Stimulated activated CD4-positive, alpha-beta T cell treated with anti-CD3 and anti-CD28 coated beads, TNF-alpha, amount 100 ng/mL, for 48 hours (primary cell): ENCODE measurements at places on chromosomes 11 and 22.

GRCh38 chr11:17739945-17740338, 5.4 kb downstream of the KCNC1 start:
- DNase-seq: no peak

GRCh38 chr22:41513391-41513790, 30.9 kb downstream of the POLR3H start:
- DNase-seq: no peak

DNA sequence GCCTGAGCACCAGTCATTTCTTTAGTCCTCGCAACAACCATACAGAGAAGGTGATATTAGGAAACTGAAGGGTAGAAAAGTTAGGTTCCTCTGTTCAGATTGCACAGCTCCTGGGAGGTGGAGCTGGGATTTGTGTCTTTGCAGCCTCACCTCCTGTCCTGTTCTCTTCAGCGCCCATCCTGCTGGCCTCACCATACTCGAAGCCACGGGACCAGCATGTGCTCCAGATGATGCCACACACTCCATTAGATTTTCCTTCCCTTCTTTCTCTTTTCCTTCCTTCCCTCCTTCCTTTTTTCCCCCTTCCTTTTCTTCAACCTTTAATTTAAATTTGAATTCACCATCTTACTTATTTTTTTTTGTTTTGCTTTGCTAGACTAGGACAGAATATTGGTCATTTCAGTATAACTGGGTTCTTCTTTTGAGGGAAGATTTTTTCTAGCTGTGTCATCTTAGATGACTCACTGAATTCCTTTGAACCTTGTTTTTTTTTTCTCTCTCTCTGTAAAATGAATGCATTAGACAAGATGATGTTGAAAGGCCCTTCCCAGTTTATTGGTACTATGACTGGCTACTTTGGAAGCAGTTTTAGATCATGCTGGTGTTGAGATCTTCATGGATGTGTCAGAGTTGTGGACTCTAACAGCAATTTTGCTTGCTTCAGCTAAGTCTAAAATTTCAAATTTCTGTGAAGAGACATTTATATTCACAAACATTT, 662.5 kb upstream of the TENM4 start:
- DNase-seq: no peak

GRCh38 chr11:9626496-9627394, 37.1 kb upstream of the SWAP70 start:
- DNase-seq: no peak

DNA sequence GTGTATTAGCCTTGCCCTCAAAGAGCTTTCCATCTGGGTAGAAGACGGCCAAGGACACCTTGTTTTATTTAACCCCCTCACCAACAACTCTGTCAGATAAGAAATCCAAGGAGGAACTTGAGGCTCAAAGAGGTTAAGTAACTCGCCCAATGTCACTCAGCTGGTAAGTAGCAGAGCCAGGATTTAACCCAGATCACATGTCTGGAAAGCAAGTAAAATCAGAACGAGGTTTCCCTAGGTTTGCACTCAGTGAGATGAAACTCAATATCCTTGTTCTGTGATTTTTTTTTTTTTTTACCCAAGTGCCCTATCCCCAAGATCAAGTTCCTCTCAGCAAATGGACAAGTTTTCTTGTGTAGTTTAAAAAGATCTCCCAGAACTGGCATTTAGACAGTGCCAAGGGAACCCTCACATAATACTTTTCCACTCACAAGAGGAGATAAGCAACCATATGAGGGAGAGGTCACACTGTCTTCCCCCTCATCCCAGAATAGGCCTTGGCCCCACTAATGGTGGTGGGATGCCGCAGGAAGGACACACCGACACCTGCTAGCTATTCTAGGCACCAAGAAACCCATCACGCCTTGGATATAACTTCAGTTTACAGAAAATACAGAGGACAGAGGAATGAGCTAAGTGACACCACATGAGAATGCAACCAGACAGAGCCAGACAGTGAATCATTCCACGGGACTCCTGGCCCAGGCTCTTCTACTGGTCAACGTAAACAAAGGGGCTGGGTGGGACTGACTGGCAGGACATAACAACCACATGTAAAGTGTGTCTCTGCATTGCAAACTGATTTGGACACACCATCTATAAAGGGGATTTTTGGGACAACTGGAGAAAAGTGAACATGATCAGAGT, 8.6 kb upstream of the ARAP1 start:
- no peak for DNase-seq

GRCh38 chr11:84384731-84385130, 1098.6 kb upstream of the CCDC90B start:
- DNase-seq: no peak

- no peak for DNase-seq
These were observed 5.4 kb downstream of the TMEM123 start for GRCh38 chr11:102447193-102447592.

GRCh38 chr11:38278457-38279141, 1680.6 kb upstream of the RAG2 start:
- no peak for DNase-seq

GRCh38 chr22:42970029-42970428, 44.9 kb downstream of the PACSIN2 start:
- no peak for DNase-seq

DNA sequence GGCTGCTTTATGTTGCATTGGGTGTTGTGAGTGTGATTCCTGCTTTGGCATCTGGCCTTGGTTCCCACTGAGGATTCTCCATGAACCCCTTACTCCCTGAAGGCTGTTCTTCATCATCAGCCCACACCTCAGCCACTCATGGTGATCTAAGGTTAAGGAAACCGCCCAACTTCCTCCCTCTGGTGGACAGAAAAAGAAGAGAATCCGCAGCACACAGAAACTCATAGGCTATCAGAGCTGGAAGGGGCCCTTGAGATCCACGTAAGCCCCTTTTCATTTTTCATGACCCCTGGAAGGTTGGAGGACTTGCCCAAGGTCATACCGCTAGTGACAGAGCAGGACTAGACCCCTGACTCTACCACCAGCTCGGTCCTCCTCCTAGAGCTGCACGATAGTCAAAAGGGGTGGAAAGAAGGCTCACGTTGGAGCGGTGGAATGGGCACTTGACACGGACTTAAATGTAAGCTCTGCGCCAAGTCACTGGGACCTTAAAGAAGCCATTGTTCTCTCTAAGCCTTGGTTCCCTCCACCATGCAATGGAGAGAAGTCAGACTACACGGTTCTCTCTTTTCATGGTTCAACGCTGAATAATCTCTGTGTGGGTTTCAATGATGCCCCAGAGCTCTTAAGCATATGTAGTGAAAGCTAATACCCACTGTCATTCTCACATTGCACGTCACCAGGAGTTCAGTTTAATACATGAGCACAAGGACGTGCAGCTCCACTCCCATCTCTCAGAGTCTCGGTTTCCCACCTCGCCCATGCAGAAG, 83.6 kb upstream of the CRTAM start:
- no peak for DNase-seq

DNA sequence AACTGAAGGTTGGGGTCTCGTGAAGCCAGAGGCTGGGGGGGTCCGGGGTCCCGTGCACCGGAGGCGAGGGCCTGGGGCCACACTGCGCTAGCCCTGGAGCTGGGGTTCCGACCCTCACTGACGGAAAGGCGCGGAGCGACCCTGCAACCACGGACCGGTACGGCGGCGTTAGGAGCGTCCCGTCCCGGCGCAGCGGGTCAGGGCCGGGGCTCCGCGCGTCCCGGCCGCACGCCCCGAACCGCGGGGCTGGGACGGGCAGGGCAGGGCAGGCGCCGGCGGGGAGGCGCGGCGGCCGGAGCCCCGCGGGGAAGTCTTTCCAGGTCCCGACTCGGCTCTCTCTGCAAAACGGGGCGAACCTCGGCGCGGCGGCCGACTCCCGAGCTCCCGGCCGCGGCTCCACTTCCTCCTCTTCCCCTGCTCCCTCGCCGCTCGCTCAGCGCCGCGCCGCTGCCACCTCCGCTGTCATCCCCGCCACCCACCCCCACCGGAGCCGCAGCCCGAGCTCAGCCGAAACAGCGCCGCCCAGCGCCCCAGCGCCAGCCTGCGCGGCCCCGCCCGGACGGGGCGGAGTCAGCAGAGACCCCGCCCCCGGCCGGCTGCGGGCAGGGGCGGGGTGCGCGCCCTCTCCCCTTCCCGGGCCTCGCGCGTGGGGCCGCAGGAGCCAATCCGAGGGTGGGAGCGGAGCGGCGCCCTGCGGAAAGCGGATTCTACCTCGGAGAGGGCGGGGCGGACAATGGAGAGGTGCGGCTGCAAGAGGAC, at the start of gene GDPD5:
Gene GDPD5, minus strand, starts transcription at position 509 of the 759 bp plus-strand sequence. CDS start 48,206 bp downstream, outside the sequence.
- DNase-seq: peak; percentile 85

DNA sequence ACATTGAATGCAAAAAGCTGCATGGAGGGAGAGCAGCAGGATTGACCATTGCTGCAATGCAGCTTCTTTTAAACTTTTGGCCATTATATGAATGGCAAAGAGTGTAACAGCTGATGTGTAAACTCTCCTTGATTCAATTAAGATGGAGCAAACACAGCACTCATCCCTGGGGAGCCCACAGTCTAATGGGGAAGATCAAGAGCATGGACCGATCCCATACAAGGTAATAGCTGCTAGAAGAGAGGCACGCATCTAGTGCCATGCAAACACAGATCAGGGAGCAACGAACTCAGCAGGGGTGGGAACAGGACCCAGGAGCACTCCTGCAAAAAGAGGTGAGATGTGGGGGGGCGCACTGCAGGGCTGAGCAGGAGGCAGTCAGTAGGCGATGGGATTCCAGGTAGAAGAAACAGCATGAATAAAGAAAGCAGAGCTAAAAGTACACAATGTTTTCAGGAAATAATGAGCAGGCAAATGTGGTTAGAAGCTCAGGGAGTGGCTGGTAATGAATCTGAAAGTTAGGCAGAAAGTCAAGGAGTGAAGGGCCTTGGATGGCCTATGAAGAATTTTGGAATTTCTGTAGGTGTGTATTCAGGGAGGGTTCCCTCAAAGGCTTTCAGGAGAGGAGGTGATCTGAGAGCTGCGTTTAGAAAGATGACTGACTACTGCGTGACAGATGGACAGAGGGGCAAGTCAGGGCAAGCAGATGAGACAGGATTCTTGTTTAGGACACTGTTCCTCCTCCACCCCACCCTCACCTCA, 17.2 kb upstream of the BMAL1 start:
- DNase-seq: no peak

DNA sequence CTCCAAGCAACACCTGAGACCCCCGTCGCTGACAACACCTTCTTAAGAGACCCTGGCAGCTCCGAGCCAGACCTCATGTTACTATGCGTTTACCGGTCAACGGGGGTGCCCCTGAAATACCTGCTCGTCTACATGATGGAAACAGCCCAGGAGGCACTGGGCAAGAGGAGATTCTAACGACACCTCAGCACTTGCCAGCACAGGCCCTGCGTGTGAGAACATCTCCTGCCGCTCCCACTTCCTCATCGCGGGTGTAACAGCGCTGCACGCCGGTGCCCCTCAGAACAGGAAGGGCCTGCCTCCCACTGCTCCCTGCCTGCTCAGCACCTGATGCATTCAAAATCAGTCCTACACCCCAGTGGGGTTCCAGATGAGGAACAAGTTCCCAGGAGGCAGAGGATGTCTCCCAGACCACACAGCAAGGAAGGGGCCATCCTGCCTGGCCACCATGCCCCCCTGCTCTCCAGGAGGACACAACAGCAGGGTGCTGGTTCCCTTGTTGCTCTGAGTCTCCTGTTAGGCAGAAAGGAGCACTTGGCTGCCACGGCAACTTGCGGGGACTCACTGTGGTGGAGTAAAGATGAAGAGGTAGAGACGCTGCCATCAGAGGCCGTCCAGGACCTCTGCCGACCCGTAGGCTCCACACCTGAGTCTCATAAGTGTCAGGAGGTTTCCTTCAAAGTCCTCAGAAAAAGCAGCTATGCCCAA, 2.1 kb downstream of the TOLLIP start:
- DNase-seq: no peak

GRCh38 chr11:57162179-57162898, 19.4 kb upstream of the LRRC55 start:
- DNase-seq: no peak

GRCh38 chr11:109644152-109644551, 222.2 kb downstream of the C11orf87 start:
- DNase-seq: no peak

GRCh38 chr22:38018938-38019827, 34.8 kb upstream of the SOX10 start:
- DNase-seq: no peak

DNA sequence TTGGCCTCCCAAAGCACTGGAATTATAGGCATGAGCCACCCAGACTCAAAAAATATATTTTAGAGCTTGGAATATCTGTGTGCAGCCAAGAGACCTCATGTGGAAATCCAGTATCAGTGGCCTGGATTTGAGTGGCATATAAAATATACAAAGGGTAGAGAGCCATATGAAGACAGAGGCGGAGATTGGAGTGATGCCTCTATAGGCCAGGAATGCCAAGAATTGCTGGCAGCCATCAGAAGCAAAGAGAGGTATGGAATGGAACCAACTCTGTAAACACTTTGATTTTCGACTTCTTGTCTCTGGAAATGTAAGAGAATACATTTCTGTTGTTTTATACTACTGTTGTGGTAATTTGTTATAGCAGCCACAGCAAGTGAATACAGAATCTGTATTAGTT, 123.0 kb downstream of the PLEKHA7 start:
- no peak for DNase-seq

DNA sequence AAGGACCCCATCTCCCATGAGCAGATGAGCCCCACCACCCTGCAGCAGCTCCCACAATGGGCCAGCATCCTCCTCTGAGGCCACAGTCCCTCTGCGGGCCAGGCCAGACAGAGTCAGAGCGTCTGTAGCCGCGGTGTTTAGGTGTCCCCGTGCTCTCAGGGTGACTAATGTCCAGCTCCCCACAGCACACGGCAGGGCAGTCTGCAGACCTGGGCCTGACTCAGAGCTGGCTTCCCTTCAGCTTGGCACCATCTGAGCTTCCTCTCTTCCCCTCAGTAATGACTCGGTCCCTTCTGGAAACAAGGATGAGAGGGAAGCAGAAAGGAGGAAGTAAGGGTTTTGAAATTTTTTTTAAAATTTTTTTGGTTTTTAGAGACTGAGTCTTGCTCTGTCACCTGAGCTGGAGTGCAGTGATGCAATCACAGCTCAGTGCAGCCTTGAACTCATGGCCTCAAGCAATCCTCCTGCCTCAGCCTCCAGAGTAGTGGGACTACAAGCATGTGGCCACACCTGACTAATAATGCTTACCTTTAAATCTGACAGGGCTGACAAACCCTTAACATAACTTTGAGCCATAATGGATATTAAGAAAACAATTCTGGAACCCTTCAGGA, 28.5 kb downstream of the LRRC74B start:
- no peak for DNase-seq

DNA sequence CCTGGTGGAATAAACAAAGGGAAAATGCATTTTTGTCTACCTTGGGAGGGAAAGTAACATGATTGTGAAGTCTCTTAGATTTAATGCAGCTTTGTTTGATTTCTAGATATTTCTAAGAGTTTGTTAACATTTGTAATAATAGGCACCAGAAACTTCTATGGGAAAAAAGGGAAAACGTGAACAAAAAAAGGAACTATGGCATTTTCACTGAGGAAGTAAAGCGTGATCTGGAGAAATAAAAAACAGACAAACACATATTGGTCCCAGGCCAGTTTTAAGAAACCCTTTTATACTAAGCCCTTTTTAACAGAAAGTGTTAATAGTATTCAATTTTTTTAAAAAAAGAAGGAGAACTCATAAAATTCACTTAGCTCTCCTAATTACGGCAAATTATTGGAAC, 6.9 kb upstream of the MS4A7 start:
- no peak for DNase-seq
